Fibroblast of lung (primary cell): ENCODE measurements at places on chromosomes 7 and 10.

- H3K27ac ChIP-seq = no peak overlapping the region
- H3K27me3 ChIP-seq = no peaks in the 10 kb centered on the region
- H3K4me1 ChIP-seq = no peaks in the 10 kb centered on the region
- H3K4me3 ChIP-seq = no peak overlapping the region
These were observed 6.1 kb downstream of the CCDC3 start for GRCh38 chr10:12995425-12995861.

- no peaks in the 10 kb centered on the region for H3K36me3 ChIP-seq
- H3K27ac ChIP-seq = no peak overlapping the region
- peak; percentile 66 for DNase-seq
These were observed 202.2 kb downstream of the VTI1A start for GRCh38 chr10:112649006-112649821.

DNA sequence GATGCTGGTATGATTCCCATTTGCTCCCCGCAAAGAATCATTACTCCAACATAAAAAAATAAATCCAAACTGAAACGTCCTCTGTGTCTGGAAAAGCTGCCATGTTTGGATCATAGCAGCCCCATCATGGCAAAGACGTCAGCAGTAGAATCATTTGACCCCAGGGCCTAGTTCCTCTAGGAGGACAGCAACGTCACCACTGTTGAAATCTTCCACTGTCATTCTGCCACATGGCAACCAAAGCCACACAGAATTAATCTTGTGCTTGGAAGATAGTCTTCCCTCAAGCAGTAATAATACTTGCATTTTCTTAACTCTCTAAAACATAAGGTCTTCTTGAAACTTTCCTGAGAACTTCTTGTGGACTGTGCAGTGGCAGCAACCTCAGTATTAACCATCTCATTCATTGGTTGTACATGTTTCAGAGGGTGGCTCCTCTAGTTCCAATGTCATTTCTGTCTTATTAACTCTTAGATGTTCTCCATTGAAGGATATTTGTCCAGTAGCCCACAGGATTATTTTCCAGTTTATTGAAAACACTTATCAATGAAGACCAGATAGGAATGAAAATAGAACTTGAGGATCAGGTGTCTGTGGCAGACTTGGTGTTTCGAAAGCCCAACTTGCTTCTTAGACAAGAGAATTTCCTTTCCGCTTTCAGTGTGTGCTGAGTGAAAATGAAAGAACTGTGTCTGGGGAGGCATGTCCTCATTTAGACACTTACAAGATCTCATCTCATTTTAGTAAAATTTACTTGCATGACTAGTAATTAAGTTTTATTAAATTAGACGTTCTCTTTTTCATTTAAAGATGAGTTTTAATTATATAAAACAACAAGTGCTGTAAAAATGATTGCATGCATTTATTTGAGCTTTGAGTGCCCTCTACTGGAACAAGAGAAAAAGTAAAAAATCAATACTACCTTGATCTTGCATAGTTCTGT is 28.9 kb upstream of the INHBA start:
- no peaks in the 10 kb centered on the region for H3K27me3 ChIP-seq
- H3K4me1 ChIP-seq = no peaks in the 10 kb centered on the region
- H3K27ac ChIP-seq = no peak overlapping the region
- no peaks in the 10 kb centered on the region for H3K36me3 ChIP-seq
- DNase-seq = peak; percentile 53
- H3K4me3 ChIP-seq = no peak overlapping the region

DNA sequence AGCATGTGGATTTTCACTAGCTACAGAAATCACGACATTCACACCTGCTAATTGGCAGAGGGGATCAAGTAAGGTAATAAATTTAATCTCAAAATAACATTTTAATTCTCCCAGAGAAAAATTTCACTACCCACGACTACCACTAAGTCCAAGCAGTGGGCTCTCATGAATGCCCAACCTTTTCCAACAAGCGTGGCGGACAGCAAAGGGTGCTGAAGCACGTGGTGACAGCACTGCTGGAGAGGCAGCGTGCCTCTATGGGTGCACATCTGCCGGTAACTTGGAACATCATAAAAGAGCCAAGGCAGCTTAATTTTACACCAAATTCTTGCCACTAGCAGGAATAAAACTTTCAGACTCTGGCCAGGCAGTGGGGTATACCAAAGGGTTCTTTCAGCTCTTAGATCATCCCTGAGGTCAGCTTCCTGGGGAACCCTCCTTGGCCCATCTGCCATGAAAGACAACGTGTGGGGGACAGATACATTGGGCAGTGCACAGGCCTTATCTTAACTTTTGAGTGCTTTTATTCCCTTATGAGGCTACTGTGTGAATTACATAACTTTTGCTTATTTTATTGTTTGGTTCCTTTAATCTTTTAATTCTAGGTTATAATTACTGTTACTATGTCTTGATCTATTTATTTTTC is 206.7 kb upstream of the KCTD7 start:
- DNase-seq = no peak
- no peak overlapping the region for H3K27ac ChIP-seq
- no peaks in the 10 kb centered on the region for H3K27me3 ChIP-seq
- no peaks in the 10 kb centered on the region for H3K36me3 ChIP-seq
